ENCODE measurements at places on chromosomes 4 and X.

GRCh38 chr4:151218343-151218742 is 58.6 kb upstream of the PRSS48 start:
- DNase-seq: no peak

DNA sequence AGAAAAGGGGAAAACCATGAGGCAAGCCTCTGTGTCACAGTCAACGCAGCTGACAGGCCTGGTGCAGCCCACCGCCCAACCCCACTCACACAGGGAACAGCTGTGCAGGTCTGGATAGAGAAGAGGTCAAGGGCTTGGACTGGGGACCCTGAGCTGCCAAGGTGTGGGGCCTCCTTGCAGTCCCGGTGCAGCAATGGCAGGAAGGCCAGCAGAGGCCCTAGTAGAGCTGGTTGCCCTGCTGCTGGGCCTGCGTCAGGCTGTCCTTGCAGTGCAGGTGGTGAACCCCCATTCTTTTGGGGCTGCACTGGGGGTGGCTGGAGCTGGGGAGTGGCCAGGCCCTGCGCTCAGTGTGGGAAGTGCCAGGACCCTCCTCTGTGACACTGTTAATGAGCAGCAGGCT is 482.0 kb downstream of the SMARCA1 start:
- no peak for DNase-seq

DNA sequence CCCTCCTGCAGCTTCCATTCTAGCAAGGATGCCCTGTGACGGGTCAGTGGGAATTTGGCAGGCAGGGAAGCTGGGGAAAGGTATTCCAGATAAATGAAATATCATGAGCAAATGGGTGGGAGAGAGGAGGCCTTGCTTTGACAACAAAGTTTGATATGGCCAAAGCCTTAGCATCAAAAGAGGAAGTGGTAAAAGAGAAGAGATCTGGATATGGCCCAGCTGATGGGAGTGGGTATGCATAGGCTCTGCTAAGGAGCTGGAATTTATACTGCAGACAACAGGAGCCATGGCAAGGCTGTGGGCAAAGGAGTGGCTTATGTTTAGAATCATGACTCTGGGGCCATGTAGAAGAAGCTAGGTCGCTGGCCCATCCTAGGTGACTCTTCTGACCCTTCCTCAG is 89.2 kb downstream of the PJA1 start:
- no peak for DNase-seq

- no peak for DNase-seq
These were observed 655.4 kb upstream of the SLIT2 start for GRCh38 chr4:19596342-19596741.

DNA sequence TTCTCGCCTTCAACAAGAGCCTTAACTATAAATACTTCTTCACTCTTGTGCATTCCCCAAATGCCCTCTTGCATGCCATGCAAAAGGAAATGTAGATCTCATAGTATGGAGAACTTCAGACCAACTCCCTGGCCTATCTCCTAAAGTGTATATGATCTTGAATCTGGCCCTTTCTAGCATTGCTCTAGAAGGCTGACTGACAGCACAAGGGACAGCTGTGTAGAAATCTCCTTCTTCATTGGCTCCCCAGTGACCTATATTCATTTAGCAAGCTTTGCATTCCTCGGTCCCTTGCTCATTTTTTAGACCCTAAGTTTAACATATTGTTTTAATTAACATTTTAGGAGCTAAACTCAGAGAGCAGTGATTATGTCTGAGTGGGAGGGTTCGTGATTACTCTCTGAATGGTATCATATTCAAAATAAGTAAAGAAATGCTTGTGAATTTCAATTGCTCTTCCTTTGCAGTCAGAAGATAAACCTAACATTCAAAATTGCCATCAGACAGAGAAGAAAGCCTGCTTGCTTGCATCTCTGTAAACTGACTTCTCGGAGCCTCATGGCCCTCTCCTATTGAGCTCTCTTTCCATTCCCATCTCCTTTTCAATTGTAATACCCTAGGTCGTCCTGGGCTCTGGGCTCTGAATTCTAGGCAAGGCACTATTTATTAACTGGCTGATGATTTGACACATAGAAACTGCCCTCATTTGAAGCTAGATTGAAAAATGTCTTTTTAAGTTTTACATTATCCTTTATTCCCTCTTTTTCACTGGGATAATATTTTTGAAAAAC is 120.3 kb upstream of the PRKG2 start:
- no peak for DNase-seq

- peak; percentile 47 for DNase-seq
These were observed 70.7 kb upstream of the NFKB1 start for GRCh38 chr4:102430461-102430910.

DNA sequence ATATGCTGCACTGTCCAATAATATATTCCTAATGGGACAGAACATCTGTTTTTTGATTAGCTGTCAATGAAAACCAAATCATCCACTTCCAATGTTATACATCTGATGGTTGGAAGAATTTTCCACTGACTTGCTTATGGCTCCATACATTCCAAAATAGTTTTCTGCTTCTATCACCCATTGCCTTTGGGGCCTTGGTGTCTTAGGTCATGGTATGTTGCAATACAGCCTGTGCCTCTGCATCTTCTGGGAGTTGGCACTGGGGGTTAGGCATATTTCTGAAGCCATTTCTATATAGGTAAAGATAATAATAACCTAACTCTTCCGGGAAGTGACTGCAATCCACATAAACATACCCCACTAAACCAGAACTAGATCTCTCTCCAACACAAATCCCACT is 53.2 kb upstream of the NR3C2 start:
- no peak for DNase-seq

GRCh38 chr4:94728056-94728766 is 29.5 kb upstream of the BMPR1B start:
- DNase-seq: no peak

DNA sequence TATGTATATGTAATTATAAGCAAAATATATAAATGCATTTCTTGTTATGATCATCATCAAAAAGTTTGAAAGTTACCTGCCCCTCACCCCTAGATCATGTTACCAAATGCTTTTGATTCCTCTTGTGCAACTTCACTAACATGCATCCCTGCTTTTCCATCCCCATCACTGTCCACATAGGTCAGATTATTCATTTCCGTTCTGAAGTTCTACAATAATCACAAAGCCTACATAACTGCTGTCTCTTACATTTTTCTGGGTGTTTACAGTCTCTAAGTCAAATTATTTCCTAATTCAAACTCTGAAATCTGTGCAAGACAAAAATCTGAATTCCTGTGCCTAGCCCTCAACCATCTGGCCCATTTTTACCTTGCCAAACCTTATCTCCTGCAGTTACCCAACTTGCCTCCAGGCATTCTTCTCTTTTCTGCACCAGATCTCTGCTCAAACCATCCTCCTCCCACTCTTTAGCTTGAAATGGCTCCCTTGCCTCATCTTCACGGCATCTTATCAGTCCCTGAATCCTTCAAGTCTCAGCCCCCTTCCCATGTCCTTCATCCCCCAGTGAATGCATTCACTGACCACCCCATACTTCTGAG is 42.4 kb upstream of the SLC39A8 start:
- DNase-seq: no peak

- DNase-seq: peak; percentile 56
These were observed 21.8 kb downstream of the TXLNG start for GRCh38 chrX:16807976-16808542.

DNA sequence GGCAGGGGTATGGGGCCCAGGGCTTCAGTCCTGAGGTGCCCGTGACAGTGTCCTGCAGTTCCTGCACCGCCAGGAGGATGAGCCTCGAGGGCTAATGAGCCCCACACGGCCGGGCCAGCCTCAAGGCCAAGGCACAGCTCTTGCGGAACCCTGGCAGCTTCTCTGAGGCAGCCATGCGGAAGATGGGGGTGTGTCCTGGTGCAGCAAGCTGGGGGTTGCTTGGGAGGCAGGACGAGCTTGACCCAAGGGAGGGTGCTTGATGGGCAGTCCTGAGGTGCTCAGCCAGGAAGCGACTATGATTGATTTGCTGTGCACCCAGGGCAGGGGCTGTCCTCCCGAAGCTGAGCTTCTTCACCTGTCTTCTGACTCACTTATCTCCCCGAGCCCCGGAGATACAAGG is 9.1 kb upstream of the FGFR3 start:
- DNase-seq: no peak

DNA sequence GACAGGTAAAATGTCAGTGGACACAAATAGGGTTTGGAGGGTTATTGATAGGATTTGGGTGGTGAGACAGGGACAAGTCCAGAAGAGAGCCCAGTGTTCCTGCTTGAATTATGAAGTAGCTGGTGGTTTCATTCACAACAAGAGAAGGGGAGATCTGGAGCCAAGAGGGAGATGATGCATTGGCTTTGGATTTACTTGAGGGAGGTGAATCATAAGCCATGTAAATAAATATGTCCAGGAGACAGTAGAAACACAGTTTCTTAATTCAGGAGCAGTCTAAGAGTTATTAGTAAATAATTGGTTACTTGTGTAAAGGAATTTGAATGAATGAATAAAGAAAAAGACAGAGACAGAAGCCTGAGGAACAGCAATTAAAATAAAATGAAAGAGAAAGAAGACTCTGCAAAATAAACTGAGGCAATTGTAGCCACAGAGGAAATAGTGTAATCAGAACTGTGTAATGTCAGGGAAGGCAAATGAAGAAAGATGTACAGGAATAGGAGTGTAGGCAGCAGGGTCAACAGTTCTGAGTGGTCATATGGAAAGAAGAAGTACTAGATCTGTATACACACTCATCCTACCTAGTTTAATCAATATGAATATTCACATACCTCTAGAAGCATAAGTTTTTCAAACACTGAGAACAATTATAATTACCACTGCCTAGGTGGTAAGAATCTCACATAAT is 50.2 kb upstream of the CXCL8 start:
- peak; percentile 51 for DNase-seq

- no peak for DNase-seq
These were observed 371.8 kb downstream of the ADGRL3 start for GRCh38 chr4:61571761-61572559.

GRCh38 chr4:143420227-143420626 is 83.6 kb downstream of the GAB1 start:
- DNase-seq: no peak

GRCh38 chrX:45845142-45845541 is 644.5 kb upstream of the DIPK2B start:
- no peak for DNase-seq

DNA sequence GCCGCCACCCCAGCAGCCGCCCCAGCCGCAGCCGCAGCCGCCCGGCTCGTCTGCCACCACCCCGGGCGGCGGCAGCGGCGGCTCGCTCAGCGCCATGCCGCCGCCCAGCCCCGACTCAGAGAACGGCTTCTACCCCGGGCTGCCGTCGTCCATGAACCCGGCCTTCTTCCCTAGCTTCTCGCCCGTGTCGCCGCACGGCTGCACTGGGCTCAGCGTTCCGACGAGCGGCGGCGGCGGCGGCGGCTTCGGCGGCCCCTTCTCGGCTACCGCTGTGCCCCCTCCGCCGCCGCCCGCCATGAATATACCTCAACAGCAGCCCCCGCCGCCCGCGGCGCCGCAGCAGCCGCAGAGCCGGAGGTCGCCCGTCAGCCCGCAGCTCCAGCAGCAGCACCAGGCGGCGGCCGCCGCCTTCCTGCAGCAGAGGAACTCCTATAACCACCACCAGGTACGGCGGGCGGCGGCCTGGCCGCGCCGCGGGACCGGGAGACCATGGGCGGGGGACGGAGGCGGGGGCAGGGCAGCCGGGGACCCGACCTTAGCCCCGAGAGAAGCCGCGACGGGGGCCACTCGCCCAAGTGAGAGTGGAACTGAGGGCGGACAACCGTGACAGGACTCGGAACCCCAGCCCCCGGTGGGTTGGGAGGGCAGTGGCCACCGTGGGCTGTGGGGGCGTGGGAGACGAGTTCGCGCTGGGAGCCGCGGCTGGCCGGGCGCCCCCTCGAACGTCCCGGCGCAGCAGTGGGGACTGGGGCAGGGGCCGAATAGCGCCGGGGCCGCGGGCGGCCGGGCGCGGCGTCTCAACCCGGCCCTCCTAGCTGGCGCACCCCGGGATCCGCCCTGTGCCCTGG is 1.8 kb downstream of the CPEB2 start:
- peak; percentile 58 for DNase-seq

DNA sequence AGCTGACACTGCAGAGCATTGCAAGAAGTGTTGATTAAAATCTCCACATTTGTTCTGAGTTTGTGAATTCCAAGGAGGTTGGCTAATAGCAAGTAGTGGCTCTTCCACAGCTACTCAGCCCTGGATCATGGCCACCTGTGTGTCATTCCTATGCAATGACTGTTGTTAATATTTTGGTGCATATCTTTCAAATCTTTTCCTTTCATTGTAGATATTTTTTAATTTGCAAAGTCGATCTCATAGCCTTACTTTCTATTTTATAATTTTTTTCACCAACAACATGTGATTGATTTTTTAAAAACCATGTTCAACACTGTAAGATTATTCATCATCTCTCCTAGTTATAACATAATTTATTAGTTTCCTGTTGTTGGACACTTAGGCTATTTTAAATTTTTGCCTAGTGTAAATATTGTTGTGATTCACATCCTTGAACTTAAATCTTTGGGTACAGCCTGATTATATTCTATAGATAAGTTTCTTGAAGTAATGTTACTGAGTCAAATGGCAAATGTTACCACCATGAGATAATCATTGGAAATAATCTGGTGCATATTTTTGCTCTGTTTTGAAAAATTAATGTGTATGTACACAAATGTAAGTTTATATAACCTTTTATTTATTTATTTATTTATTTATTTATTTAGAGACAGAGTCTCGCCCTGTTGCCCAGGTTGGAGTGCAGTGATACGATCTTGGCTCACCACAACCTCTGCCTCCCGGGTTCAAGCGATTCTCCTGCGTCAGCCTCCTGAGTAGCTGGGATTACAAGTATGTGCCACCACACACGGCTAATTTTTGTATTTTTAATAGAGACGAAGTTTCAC is 17.1 kb upstream of the ARHGAP10 start:
- DNase-seq: no peak

DNA sequence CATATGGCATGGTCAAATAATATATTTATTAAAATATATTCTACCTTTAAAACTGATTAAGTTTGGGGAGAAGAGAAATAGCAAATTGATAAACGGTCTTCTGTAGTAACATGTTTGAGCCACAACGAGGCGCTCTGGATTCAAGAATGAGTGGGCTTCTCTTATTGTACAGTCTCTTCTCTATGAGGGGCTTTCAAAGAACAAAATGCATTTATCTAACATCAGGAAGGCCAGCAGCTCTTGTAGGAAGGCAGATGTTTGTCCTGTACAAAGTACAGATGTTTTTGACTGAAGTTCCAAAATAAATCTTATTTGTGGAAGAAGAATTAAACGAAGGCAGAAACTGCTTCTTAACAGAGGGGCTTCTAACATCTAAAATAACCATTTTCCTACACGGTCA is 153.6 kb downstream of the RASL11B start:
- peak; percentile 18 for DNase-seq

DNA sequence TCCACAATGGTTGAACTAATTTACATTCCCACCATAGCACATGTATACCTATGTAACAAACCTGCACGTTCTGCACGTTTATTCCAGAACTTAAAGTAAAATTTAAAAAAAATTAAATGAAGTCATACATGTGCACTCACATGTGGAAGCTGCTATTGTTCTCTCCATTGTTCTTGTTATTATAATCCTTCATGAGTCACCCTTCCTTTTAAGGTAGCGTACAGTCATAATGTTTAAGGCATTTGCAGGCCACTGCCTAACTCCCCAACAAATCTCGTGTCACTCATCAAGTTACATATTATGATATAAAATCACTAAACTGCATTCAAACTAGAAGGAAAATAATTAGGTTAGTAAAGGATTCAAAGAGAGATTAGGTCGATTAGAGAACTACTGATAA is 63.6 kb downstream of the SLC7A11 start:
- DNase-seq: no peak

GRCh38 chr4:55927803-55928437 is 20.8 kb upstream of the CEP135 start:
- no peak for DNase-seq

GRCh38 chr4:159677521-159677920 is 574.6 kb downstream of the RAPGEF2 start:
- DNase-seq: no peak
